ENCODE measurements at places on chromosomes 16 and 17.
A peak's percentile ranks its signal among the peaks of the same experiment; 100 is the strongest.

GRCh38 chr16:72908362-72909167 is 139.4 kb downstream of the ZFHX3 start:
- no peak for DNase-seq

DNA sequence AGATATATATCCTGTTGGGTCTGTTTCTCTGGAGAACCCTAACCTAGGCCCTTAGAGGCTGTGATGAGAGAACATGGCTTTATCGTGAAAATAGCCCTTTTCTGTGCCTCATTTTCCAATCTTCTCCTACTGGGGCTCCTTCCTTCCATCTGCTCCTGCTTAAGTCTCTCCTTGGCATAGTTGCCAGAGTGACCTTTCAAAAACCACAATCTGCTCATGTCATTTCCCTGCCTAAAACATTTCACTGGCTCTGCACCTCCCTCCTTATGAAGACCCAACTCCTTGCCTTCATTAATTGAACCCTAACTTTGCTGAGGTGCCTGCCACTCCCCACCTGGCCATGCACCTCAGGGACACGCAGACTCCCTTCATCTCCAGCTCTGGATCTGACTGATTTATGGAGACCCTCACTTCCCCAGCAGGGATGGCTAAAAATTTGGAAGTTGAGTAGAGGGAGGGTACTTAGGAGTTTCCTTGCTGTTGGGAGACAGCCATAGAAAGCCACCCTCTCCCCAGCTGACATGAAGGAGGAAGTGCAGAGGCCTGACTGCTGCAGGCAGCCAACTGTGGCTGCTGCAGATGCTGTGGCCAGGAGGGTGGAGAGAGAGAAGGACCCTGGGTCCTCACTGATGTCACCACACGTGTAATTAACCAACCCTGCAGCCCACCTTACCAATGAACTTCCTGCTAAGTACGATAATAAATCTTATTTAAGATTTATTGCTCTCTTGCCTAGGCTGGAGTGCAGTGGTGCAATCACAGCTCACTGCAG is 6.3 kb upstream of the GGA2 start:
- DNase-seq, result no peak

- DNase-seq, result no peak
These were observed 275.5 kb downstream of the MAP2K4 start for GRCh38 chr17:12296209-12296625.

DNA sequence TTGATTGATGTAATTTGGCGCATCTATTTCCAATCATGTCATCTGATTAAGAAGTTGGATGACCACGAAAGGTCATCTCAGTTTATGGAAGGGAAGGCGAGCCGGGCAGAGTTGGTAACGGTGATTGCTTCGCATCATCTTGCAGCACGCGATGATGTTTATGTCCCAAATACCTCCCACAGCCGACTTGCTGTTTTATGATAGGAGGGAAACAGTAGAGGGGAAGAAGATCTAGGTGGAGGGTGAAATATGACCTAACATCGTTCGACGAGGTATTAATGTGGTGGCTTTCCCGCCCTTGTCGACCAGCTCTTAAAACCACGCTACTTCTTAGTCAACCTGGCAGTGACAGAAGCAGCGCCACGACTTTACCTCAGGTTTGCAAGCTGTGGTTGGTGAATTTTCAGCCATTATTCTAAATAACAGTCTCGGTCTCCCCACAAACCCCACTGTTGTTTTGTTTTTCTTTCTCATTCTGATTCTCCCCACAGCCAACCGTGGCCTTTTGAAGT is 805 bp upstream of the TANC2 start:
- DNase-seq, result no peak

DNA sequence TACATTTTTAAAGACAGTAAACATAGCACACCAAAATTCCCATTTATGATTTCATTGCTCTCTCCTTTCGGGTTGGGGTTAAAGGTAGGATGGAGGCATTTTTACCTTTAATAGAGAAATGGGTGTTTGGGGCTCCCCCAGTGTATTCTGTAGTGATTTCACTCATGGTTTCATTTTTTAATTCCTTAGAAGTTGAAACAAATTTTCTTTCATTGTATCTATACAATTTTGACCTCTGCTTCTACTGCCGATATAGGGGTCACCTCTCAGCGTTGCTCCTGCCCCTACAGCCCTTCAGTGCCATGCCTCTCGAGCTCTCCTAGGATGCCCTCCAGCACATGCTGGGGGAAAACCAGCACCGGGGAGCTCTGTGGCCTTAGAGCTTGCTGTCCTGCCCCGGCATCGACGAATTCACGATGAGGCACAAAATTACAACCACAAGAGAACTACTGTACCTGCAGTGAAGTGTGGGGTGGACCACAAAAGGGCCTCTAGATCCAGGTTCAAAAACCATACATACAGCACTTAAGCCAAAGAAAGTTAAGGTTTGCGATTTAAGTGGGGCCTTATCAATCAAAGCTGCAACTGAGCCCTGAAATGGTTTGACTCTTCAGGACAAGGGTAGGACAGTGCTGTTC is 39.3 kb downstream of the LITAFD start:
- no peak for DNase-seq

GRCh38 chr17:70420861-70421445 is 251.6 kb downstream of the KCNJ2 start:
- no peak for DNase-seq

GRCh38 chr17:49407981-49408501 is 6.6 kb downstream of the PHB1 start:
- peak; percentile 50 for DNase-seq

DNA sequence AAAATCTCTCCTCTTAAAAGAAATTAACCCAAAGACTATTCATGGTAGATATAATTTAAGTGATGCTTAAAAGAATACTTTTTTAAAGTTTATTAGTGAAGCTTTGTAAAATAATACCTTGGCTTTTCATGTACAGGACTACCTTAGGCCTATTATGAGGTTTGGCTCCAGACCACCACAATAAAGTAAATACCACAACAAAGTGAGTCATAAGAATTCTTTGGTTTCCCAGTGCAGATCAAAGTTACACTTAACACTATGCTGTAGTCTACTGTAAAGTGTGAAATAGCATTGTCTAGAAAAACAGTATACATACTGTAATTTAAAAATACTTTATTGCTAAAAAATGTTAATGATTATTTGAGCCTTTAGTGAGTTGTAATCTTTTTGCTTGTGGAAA is 31.7 kb downstream of the CLTC start:
- no peak for DNase-seq

DNA sequence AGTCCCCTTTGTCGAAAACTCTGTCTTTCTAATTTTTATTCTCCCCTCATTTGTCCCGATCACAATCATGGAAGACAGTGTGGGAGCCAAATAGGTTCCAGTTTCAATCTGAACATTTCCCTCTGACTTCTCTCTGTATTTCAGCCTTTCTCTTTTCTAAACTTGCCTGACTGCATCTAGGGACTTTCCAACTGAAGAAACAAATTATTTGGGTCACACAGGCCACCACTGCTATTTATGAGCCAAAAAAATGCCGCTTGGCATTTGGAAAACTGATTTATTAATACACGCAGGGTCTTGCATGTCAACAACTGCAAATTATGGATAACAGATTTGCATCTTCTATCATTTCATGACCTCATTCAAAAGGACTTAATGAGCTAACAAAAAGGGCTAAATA is 55.2 kb upstream of the ELAC2 start:
- DNase-seq, result no peak

GRCh38 chr16:17885659-17886207 is 415.0 kb upstream of the XYLT1 start:
- no peak for DNase-seq

- DNase-seq, result no peak
These were observed 22.7 kb downstream of the NXN start for GRCh38 chr17:956905-957304.
